Activated CD4-positive, alpha-beta T cell treated with anti-CD3 and anti-CD28 coated beads, Interleukin-2, amount 10 ng/mL, durations not matched to agents 24 days and 14 days (primary cell): ENCODE measurements at places on chromosomes 5 and 9. TPM values are rescaled to one million over a fixed set of nuclear protein-coding genes. Genes with fewer than 3 reads are reported as not detected.

GRCh38 chr5:94240993-94241651 is 377.3 kb downstream of the KIAA0825 start:
- DNase-seq = no peak

DNA sequence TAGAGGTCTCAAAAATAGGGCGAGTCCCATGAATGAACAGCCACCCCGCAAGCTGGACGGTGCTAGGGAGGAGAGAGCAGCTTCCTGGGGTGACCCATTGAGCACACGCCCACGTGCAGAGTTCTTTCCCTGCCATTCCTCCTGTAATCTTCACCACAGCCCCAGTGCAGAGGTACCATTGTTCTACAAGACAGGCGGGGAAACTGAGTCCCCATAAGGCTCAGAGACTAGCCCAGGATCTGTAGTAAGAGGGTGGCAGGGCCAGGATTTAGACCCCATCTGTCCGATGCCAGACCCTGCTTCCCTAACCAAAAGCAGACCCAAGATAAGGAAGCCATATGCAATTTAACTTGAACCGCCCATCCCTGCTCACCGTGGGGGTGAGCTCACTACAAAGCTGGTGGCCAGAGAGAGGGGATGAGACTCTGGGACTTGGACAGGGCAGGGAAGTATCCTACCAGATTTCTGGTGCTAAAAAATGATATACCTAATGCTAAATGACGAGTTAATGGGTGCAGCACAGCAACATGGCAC is 36.7 kb upstream of the ORM1 start:
- no peak for DNase-seq

DNA sequence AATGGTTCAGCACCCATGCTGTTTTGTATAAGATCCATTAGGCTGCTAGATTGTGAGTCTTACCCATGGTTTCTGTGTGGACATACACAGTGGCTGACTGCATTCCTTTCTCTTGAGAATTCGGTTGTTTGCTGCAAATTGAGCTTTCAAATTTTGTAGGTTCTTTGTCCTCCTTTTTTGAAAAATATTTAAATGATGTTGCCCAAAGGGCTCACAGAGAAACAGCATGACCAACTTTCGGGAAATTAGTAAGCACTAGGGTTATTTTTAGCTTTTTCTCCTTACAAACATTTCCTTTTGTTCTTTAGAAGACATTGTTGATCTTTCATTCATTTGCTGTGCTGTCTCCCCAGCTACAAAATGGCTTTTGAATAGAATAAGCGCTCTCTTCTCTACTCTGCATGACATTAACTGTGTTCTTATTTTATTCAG is 79.4 kb downstream of the NLN start:
- no peak for DNase-seq

- DNase-seq = no peak
Observed at GRCh38 chr9:23413541-23413940, 412.5 kb downstream of the ELAVL2 start.

- DNase-seq = no peak
Observed at GRCh38 chr9:110752766-110753165, 84.2 kb downstream of the MUSK start.

- no peak for DNase-seq
Observed at GRCh38 chr9:81833563-81834345, 94.5 kb upstream of the SPATA31D4 start.

- no peak for DNase-seq
Observed at GRCh38 chr5:56076486-56076885, 81.7 kb upstream of the IL6ST start.

DNA sequence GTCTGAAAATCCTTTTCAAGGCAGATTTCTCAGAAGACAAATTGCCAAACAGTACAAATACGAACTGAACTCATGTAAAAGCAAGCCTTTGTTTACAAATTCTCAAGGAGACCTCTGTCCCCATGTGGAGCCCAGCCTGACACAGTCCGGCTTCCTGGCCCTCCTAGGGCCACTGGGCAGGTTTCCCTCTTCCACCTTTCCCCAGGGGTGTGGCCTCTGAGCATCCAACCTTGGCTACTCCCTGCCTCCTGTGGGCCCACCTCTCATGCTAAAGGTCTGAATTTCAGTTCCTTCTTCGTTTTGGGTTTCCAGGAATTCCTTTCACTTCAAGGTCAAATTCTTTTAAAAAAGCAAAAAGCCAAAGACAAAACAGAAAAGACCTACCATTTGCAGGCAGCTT is 10.1 kb downstream of the DAP start:
- no peak for DNase-seq

DNA sequence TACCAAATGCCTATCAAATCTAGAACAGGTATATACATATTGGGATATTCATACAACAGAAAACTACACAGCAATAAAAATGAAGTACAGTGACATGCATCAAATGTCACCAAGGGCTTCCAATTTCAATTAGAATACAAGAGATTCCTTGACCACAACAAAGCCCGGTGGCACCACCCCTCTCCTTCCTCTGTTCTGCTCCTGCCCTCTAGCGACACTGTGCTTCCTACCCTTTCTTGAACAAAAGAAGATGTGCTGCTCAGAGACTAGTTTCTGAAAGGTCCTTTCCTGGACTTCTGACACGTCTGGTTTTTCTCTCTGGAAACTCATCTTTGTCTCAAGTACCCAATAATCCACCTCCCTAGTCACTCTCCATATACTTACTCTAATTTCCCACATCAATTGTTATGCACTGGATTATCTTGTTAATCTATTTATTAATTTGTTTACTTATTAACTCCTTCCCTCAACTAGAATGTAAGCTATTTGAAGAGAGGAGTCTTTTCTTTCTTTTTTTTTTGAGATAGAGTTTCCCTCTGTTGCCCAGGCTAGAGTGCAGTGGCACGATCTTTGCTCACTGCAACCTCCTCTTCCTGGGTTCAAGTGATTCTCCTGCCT is 70.4 kb upstream of the CTSV start:
- DNase-seq = peak; percentile 74

- no peak for DNase-seq
Observed at GRCh38 chr5:43840424-43841125, 237.6 kb downstream of the NNT start.

- DNase-seq = no peak
Observed at GRCh38 chr5:139384591-139385051, 1.5 kb upstream of the SLC23A1 start.

- DNase-seq = no peak
Observed at GRCh38 chr5:145568581-145568980, 266.6 kb downstream of the PRELID2 start.

GRCh38 chr9:19681846-19682245 is 107.0 kb downstream of the SLC24A2 start:
- DNase-seq = no peak

DNA sequence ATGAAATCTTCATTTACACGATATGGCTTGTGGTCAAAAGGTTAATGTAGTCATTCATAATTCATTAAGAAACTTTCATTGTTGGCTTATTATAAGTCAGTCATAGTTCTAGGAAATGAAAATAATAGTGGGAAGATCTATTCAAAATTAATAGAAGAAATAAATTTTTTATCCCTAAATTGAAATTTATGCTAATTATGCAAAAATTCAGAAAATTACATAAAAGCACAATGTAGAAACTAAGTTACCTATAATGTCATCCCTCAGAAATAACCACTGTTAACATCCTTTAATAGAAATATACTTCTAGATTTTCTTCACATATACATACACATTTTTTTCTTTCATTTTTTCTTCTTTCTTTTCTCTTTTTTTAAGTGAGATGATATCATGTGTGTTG is 15.9 kb upstream of the JAK2 start:
- DNase-seq = no peak

DNA sequence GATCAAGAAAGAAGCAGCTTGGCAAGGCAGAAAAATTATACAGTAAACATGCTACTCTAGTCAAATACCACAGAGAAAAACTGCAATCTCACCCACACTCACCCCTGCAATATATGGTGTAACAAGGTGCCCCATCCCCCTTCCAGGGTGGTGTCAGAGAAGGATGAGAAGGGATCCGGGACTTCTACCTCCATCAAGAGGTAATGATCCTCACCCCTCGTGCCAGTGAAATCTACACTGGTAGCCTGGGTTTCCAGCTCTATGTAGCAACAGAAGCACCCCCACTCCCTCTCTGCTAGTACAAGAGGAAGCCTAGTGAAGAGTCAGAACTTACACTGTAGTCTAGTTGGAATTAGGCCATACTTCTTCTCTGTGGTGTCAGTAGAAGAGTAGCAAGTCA is 18.9 kb downstream of the SLCO4C1 start:
- DNase-seq = no peak

GRCh38 chr5:60856066-60856465 is 12.0 kb upstream of the ELOVL7 start:
- no peak for DNase-seq

DNA sequence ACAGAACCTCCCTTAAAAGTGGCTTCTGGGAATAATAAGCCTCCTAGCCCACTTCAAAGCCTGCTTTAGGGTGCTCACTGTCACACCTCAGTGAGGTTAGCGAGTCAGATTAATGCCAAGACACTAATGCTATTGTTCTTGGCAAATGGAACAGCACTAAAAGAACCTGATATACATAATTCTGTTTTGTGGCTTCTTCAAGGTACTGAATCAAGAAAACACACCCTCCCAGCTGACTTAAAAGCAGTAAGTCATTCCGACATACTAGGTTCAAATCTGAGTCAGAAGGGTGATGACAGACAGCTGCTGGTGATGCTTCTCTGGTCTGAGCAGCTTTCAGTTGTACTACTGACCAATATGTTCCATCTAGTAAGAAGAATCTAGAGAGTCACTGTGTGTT is 121.6 kb downstream of the OXCT1 start:
- DNase-seq = no peak

GRCh38 chr5:150043657-150044328 is 42.6 kb downstream of the CSF1R start:
- DNase-seq = no peak

DNA sequence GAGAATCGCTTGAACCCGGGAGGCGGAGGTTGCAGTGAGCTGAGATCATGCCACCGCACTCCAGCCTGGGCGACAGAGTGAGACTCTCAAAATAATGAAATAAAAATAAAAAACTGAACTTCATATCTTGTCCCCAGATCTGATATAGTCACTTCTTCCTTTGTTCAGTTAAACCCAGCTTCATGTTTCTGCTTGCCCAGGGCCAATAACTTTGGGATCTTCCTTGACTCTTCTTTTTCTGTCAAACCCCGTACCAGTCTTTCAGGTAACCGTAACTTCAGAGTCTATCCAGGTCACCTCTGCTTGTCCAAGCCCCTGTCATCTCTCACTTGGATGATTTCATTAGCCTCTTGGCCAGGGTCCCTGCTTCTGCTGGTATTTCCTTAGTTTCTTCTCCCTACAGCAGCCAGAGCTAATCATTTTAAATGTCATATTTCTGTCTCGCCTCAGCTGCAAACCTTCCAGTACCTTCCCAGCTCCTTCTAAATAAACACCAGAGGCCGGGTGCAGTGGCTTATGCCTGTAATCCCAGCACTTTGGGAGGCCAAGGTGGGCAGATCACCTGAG is 19.7 kb upstream of the ABL1 start:
- DNase-seq = no peak

The PTGER4 gene
- 49.1 and 53.0 TPM in 2 replicates for total RNA-seq

The MEGF9 gene
- total RNA-seq = 4.5 and 4.9 TPM in 2 replicates

The TRIM52 gene
- total RNA-seq = 15.7 and 16.8 TPM in 2 replicates

The FST gene
- 0.33 and 0.75 TPM in 2 replicates for total RNA-seq

The ARID3C gene
- 0.14 TPM in 1 of 2 replicates, not detected in the other for total RNA-seq

The PIP5KL1 gene
- total RNA-seq = 0.89 and 0.90 TPM in 2 replicates

The OLFM1 gene
- 0.19 and 0.35 TPM in 2 replicates for total RNA-seq

The NPDC1 gene
- 58.1 and 59.4 TPM in 2 replicates for total RNA-seq

The EMB gene
- 56.3 and 60.3 TPM in 2 replicates for total RNA-seq

The SLC1A1 gene
- total RNA-seq = 0.17 TPM in 1 of 2 replicates, not detected in the other

The SHISAL2B gene
- total RNA-seq = not detected in 2 replicates

The PCDHGA10 gene
- 0.07 and 0.21 TPM in 2 replicates for total RNA-seq

The LCN15 gene
- total RNA-seq = not detected in 2 replicates

The ACTBL2 gene
- total RNA-seq = not detected in 2 replicates

The REEP2 gene
- 3.5 and 4.6 TPM in 2 replicates for total RNA-seq

The CYLC2 gene
- not detected in 2 replicates for total RNA-seq

The OSMR gene
- total RNA-seq = not detected in 2 replicates

The ANKRD33B gene
- 21.0 and 21.7 TPM in 2 replicates for total RNA-seq

The SGCD gene
- not detected in 2 replicates for total RNA-seq
